ENCODE measurements at places on chromosomes 6 and 20.

- DNase-seq = no peak
These were observed 211.6 kb downstream of the RNF144B start for GRCh38 chr6:18598551-18599264.

- DNase-seq = no peak
These were observed 201.9 kb downstream of the PLCB4 start for GRCh38 chr20:9270831-9271230.

- DNase-seq = no peak
These were observed 420.9 kb downstream of the PRKN start for GRCh38 chr6:162306616-162307015.

- DNase-seq = no peak
These were observed 432 bp upstream of the PSMF1 start for GRCh38 chr20:1118004-1118335.

DNA sequence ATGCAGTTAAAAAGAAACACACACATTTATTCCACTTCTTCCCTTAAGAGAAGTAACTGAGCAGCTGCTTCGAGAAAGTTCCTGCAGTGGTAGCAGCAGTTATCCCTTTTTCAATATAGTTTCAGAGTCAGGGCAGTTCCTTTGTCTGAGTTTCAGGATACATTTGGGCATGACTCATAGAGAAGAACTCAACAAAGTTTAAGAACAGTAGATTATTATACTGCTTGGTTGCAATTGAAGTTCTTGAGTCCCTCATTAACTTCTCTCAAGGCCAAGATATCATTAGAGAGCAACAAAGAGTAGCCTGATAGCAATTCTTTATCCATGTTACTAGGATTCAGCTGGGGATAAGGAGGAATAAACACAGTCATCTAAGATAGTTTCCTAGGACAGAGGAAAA is 54.4 kb downstream of the TPD52L1 start:
- DNase-seq = no peak

GRCh38 chr6:40437631-40438030 is 149.5 kb downstream of the LRFN2 start:
- peak; percentile 39 for DNase-seq

Data from NCI-H524 (cell line).